ENCODE measurements at places on chromosomes 11 and 22.
A peak's percentile ranks its signal among the peaks of the same experiment; 100 is the strongest.

GRCh38 chr11:43868852-43869567 lies 11.6 kb upstream of the ALKBH3 start:
- H3K36me3 ChIP-seq, result no peaks in the 10 kb centered on the region
- H3K27me3 ChIP-seq, result peaks cover 3% of the 10 kb centered on the region
- no peak overlapping the region for H3K4me3 ChIP-seq
- peaks cover 14% of the 10 kb centered on the region for H3K4me1 ChIP-seq
- H3K27ac ChIP-seq, result peak overlapping the region; percentile 60

DNA sequence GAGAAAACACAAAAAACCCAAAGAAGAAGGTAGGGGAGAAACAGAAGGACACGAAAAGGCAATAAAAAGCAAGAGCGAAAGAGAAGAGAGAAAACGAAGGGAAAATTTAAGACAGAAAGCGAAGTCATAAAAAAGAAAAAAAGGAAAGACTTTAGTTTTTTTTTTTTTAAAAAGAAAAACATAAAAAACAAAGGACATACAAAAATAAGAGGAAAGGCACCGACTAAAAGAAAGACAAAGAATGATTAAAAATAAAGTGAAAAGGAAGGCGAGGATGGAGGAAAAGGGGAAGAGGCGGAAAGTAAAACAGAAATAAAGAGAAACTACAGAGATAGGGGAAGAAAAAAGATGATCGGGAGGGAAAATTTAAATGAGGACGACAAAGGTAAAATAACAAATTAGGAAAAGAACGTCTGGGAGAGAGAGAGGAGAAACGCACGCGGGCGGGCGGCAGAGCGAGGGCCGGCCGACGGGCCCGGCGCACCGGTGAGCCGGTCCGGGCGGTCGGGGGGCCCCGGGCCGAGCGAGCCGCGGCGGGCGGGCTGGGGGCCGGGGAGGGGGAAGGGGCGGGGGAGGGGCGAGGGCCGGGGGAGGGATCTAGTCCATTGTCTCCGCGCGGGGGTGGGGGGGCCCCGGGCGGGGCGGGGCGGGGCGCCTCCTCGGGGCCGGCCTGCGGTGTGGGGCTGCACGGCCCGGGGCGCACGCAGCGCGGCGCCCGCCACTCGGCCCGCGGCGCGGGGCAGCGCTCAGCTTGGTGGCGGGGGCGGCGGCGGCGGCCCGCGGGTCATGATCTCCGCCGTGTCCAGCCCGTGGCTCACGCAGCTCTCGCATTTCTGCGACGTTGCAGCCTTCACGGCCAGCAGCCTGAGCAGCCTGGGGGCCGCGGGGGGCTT lies at the start of gene TBX1:
TSS of gene TBX1 (plus strand) at position 721 of the 893 bp plus-strand sequence. CDS start at position 787, 66 bp downstream.
- H3K4me3 ChIP-seq, result no peak within 1 kb of the TSS
- H3K4me1 ChIP-seq, result peaks cover 6% of the 10 kb centered on the region
- no peak for DNase-seq
- H3K27ac ChIP-seq, result no peak within 1 kb of the TSS

GRCh38 chr11:94884376-94884775 lies 89.0 kb downstream of the CWC15 start:
- H3K4me3 ChIP-seq, result no peak overlapping the region
- no peaks in the 10 kb centered on the region for H3K36me3 ChIP-seq
- H3K27ac ChIP-seq, result no peak overlapping the region
- no peak for DNase-seq
- H3K27me3 ChIP-seq, result no peaks in the 10 kb centered on the region
- H3K4me1 ChIP-seq, result peaks cover 8% of the 10 kb centered on the region

- H3K36me3 ChIP-seq, result no peaks in the 10 kb centered on the region
- no peak overlapping the region for H3K4me3 ChIP-seq
- H3K27ac ChIP-seq, result no peak overlapping the region
- no peaks in the 10 kb centered on the region for H3K27me3 ChIP-seq
- DNase-seq, result no peak
Measured at GRCh38 chr11:75161506-75162095, 10.7 kb downstream of the SLCO2B1 start.

- peaks cover 2% of the 10 kb centered on the region for H3K27me3 ChIP-seq
- H3K27ac ChIP-seq, result no peak overlapping the region
- DNase-seq, result no peak
- no peak overlapping the region for H3K4me3 ChIP-seq
- H3K36me3 ChIP-seq, result no peaks in the 10 kb centered on the region
Measured at GRCh38 chr11:121929581-121929980, 186.4 kb downstream of the BLID start.

DNA sequence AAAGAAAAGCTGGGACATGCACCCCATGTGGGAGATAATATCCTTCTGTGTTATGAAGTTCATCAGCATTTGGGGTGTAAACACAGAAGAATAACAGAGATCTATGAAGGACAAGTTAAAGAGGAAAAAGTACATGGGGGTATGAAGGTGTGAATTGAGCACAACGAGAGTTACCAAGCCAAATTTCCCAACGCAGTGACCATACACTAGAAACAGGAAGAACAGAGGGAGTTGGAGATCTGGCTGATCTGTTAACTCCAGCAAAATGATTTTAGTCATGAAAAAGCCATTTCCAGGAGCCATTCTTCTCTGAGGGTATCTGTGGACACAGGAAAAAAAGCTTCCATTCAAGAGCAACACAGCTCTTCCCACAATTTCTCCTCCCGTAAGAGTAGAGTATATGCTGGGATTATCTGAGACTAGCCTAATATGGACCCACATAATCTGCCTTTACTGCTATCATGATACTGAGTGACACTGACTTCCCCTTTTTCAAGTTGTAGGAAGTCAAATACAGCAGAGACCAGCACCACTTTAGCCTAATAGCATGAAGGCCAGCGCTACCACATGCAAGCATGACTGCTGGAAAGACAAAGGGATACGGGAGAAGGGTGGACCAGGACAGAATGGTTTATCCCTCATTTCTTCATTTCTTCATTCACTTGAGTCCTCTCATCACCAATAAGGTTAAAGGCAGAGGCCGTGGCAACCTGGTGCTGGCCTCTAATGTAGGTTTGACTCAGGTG lies 19.6 kb upstream of the OR8D2 start:
- no peaks in the 10 kb centered on the region for H3K27me3 ChIP-seq
- no peak for DNase-seq
- H3K4me1 ChIP-seq, result no peaks in the 10 kb centered on the region

GRCh38 chr11:38221295-38221694 lies 1623.3 kb upstream of the RAG2 start:
- no peaks in the 10 kb centered on the region for H3K4me1 ChIP-seq
- H3K4me3 ChIP-seq, result no peak overlapping the region
- H3K27me3 ChIP-seq, result no peaks in the 10 kb centered on the region
- no peak overlapping the region for H3K27ac ChIP-seq
- no peak for DNase-seq

GRCh38 chr22:46297151-46297812 lies 612 bp downstream of the GTSE1 start:
- H3K4me3 ChIP-seq, result peak overlapping the region; percentile 68
- peaks cover 38% of the 10 kb centered on the region for H3K4me1 ChIP-seq
- no peak for DNase-seq

- no peak overlapping the region for H3K4me3 ChIP-seq
- H3K4me1 ChIP-seq, result peaks cover under 1% of the 10 kb centered on the region
- no peaks in the 10 kb centered on the region for H3K36me3 ChIP-seq
- no peak overlapping the region for H3K27ac ChIP-seq
- no peak for DNase-seq
- H3K27me3 ChIP-seq, result no peaks in the 10 kb centered on the region
Measured at GRCh38 chr22:44545773-44546172, 47.7 kb upstream of the RTL6 start.

GRCh38 chr22:40668611-40669411 lies 10.5 kb upstream of the MCHR1 start:
- H3K27ac ChIP-seq, result no peak overlapping the region
- H3K4me3 ChIP-seq, result no peak overlapping the region
- H3K4me1 ChIP-seq, result no peaks in the 10 kb centered on the region
- DNase-seq, result no peak
- H3K36me3 ChIP-seq, result no peaks in the 10 kb centered on the region

DNA sequence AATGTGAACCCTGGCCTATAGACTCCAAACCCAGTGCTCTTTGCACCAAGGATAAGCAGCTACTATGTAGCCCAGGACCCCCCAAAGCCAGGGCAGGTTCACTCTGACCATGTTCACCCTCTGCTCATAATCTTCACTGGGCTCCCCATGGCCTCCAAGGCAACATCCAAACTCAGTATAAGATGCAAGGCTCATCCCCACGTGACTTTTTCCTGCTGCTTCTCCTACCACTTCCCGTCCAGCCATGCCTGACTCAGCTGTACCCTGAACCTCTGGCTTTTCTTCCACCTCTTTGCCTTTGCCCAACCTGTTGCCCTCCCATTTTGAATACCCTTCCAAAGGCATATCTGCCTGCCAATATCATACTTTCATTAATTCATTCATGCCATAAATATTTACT lies 27.8 kb downstream of the PDE2A start:
- peaks cover 18% of the 10 kb centered on the region for H3K4me1 ChIP-seq
- DNase-seq, result no peak
- no peak overlapping the region for H3K4me3 ChIP-seq
- H3K27ac ChIP-seq, result no peak overlapping the region
- no peaks in the 10 kb centered on the region for H3K27me3 ChIP-seq

DNA sequence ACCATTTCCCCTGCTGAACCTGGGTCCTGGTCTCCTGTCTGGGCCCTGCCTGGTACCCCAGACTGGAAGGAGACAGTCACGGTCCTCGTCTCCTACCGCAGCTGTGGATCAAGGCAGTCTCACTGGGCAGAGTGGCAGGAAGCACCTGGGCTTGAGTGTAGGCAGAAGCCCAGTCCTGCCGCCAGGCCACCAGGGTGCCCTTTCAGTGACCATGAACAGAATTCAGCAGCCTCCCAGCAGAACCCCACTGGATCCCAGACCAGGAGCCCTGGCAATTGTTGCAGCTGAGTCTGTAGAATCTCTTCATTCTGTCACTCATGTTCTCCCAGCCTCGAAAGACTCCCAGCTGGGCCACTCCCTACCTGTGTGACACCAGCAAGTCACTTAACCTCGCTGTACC lies 25.5 kb upstream of the CREB3L1 start:
- H3K4me3 ChIP-seq, result no peak overlapping the region
- no peaks in the 10 kb centered on the region for H3K36me3 ChIP-seq
- no peak for DNase-seq
- peaks cover 25% of the 10 kb centered on the region for H3K27me3 ChIP-seq

DNA sequence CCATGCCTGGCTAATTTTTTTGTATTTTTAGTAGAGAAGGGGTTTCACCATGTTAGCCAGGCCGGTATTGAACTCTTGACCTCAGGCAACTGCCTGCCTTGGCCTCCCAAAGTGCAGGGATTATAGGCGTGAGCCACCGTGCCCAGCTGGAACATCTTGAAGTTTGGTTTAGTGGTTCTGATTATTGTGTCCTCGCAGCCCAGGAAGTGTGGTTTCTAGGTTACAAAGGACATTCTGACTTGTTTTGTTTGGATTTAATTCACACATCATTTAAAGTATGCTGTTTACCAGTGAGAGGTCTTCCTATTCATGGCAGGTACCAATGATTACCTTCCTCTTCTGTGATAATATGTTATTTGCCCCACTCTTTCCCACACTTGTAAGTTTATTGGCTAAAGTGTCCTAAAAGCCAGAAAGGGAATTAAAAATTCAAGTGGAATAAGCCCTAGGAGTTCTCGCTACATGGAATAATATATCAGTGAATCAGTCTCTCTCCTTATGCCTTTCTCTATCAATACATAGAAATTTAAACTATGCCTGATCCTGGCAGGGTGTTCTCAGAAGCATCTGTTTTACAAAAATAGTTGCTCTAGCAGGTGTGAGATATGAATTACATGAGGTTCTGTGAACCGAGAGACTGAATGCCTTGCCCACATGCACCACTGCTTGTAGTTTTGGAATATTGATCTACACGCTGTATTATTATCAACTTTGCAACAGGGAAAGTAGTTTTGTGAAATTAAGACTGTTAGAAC lies 263.1 kb downstream of the DDX10 start:
- H3K27me3 ChIP-seq, result no peaks in the 10 kb centered on the region
- H3K4me1 ChIP-seq, result no peaks in the 10 kb centered on the region
- no peak overlapping the region for H3K4me3 ChIP-seq
- DNase-seq, result no peak
- no peaks in the 10 kb centered on the region for H3K36me3 ChIP-seq
- no peak overlapping the region for H3K27ac ChIP-seq

DNA sequence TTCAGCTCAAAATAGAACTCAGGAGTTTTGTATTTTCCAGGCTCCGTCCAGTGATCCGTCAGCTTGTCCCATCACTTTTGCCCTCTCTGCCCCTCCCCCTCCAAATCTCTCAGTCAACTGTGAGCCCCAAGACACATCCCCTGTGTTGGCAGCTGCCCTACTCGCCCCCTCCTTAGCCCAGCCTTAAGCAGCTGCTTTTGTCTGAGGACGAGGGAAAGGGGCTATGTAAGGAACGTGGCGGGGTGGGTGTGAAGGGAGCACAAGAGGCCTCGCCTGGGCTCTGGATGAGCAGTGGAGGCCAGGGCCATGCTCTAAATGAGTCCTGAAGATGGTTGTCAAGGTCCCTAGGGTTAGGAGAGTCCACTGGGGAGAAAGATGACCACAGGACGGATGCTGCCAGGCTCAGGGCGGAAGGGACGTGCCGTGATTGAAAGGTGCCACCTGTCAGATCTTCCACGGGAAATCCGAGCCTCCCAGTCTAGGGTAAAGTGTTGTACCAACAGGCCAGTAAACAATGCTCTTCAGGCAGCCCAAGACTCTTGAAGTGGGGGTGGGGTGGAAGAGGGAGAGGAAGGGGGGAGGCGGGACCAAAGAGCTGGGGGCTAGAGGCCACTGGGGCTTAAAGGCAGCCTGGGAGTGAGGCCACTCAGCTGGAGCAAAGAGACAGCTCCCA lies at the start of gene SMTNL1:
TSS of gene SMTNL1 (plus strand) at position 649 of the 673 bp plus-strand sequence. CDS start 5,048 bp downstream, outside the sequence.
- no peaks in the 10 kb centered on the region for H3K27me3 ChIP-seq
- H3K36me3 ChIP-seq, result no peaks in the 10 kb centered on the region
- H3K27ac ChIP-seq, result no peak within 1 kb of the TSS
- no peak for DNase-seq
- no peak within 1 kb of the TSS for H3K4me3 ChIP-seq

- H3K27ac ChIP-seq, result no peak overlapping the region
- DNase-seq, result no peak
- no peak overlapping the region for H3K4me3 ChIP-seq
- peaks cover 9% of the 10 kb centered on the region for H3K36me3 ChIP-seq
Measured at GRCh38 chr11:130874396-130874795, 41.9 kb downstream of the SNX19 start.

DNA sequence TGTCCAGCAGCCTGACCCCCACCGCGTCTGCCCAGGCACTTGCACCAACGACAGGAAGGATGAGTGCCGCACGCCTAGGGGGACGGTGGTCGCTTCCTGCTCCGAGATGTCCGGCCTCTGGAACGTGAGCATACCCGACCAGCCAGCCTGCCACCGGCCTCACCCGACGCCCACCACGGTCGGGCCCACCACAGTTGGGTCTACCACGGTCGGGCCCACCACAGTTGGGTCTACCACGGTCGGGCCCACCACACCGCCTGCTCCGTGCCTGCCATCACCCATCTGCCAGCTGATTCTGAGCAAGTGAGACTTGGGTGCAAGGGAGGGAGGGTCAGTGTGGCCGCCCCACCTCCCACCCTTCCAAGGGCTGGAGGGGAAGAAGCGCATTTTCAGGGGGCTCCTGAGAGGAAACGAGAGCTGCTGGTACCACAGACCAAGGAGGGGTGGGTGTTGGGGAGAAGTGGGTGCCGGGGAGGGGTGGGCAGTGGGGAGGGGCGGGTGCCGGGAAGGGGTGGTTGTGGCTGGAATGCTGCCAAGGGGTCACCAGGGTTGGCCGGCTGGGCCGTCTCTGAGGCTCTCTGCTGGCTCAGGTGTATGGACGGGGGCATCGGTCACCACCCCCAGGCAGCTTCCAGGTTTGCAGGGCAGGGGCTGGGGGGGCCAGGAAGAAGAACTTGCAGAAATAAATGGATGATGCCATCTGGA lies 27.7 kb upstream of the MUC5B start:
- no peak overlapping the region for H3K4me3 ChIP-seq
- no peaks in the 10 kb centered on the region for H3K4me1 ChIP-seq
- no peak for DNase-seq
- H3K27ac ChIP-seq, result no peak overlapping the region
- peaks cover 47% of the 10 kb centered on the region for H3K27me3 ChIP-seq
- H3K36me3 ChIP-seq, result no peaks in the 10 kb centered on the region
